ENCODE measurements at places on chromosomes 2 and 18.

DNA sequence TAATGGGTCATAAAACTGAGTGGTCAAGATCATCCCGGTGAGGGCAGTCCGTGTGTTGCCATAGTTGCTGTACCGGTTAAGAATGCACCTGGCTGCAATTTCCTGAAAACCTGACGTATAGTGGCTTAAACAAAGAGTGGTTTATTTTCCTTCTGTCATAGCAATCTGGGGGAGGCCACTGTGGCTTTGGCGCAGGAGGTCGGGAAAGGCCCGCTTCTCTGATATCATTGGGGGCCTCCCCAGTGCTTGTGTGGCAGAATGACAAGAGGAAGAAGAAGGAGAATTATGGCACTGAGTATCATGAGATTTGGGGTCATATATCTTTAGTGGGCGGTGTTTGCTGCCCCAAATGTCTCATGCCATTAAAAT lies 4.4 kb downstream of the C2orf92 start:
- DNase-seq: peak; percentile 39

DNA sequence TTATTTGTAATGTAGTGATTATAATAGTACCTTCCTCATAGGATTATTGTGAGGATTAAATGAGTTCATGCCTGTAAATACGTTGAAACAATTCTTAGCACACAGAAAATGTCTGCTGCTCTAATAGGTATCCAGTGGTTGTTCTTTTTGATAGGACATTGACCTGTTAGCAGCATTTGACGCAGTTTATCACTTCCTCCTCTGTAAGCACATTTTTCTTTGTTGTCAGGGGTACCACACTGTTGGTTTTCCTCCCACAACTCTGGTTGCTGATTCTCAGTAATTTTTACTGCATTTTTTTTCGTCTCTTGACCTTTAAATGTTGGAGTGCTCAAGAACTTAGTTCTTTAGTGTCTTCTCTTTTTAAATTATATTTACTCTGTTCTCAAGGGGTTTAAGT lies 15.4 kb downstream of the PPM1B start:
- DNase-seq: peak; percentile 62

DNA sequence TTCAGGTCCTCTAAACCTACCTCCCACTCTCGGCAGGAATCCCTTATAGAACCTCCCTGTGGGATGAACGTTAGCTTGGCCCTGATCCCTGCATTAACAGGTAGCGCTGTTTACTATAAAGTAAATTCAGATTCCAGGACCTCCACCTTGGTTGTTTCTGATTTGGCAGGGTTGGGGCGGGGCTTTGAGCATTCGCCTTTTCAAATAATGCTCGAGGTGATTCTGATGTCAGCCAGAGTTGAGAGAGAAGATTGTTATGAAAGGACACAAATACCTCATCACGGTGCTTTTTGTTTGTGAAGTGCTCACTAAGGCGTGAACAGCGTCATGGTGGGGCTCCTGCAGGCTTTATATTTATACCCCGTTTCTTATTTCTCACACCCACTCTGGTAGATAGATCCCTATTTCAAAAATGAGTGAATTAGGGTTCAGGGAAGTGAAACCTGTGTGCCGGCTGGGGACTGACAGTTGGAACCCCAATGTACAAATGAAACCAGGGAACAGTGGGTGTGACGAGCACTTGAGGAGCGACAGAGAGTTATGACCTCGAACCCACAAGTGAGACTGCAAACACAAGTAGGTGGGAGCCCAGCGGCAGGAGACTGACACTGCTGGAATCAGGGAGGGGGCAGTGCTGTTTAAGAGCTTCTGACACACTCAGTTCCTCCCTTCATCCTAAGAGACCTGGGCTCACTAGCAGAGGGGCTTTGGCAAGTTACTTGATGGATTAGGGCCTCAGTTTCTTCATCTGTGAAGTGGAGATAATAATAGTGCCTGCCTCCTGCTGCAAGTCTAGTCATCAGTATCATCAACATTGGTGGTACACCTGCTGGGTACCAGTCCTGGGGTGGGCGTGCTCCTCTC lies 14.2 kb upstream of the CXCR4 start:
- peak; percentile 37 for DNase-seq

GRCh38 chr2:234444893-234445292 lies 52.0 kb downstream of the ARL4C start:
- DNase-seq: peak; percentile 58

DNA sequence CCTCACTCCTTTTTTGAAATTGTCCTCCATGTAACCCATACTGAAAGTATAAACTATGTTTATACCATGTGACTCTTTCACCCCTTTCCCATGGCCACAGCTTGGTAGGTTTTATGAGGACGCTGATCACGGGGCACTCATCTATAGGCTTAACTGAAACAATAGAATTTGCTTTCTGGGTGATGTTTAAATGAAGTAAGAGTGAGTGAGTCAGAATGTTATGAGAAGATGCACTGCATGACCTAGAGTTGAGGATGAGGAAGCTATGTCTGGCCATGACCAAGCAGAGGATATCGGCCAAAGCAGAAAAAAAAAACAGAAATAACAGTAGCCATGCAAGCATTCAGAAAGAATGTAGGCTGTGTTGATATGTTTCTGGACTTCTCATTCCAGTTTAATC lies 34.9 kb downstream of the SCN1A start:
- DNase-seq: no peak

- peak; percentile 44 for DNase-seq
These were observed 136.2 kb downstream of the WDSUB1 start for GRCh38 chr2:159150280-159150746.

DNA sequence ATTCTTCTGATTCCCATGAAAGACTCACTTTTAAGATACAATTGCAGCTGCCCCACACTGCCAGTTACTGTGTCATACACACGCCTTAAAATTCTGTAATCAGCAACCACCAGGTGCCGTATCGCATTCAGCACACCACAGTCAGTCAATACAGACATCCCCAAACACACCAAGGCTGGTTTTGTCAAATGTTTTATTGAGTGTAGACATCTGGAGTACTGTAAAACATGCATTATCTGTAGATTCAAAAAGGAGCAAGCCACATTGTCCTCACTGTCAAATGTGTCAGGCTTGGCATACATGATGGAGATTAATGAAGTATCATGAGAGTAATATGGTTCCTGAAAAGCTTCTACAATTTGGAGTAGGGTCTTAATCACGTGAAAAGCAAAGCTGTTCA lies 109.7 kb upstream of the SP3 start:
- peak; percentile 66 for DNase-seq

GRCh38 chr2:222993920-222994650 lies 57.9 kb upstream of the KCNE4 start:
- no peak for DNase-seq

DNA sequence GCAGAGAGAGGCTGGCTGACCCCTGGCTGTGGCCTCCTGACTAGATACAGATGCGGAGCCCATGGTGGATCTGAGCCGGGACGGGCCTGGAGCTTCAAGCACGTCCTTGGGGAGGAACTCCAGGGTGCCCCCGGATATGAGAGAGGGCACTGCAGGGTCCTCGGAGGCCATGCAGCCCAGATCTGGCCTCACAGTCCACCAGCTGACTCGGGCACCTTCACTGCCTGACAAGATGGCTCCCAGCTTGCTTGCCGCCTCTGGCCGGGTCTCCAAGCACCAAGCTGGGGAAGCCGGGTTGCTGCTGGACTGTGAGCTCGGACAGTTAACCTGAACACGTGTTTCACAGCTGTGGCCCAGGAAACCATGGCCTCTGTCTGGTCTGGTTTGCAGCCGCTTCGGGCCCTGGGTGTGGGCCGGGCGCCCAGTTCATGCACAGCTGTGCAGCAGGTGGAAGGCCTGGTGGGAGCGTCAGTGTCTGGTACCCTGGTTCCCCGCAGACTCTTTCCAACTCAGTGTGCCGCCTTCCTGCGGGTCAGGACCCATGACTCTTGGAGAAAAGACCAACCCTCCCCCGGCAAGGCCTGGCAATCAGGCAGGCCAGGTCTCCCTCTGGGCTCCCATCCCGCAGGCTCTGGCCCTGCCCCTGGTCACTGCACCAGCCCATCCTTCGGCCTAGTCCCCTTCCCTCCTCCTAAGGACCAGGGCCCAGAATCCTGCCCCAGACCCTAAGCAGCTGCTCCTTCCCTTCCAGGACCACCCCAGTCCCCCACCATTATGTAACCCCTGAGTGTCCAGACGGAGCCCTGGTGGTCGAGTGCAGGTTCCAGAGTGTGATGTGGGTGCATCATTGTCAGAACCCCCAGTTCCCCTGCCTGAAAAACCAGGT lies 74.6 kb upstream of the OTOS start:
- DNase-seq: no peak

GRCh38 chr2:64525317-64525613 lies 1.1 kb downstream of the AFTPH start:
- peak; percentile 72 for DNase-seq

DNA sequence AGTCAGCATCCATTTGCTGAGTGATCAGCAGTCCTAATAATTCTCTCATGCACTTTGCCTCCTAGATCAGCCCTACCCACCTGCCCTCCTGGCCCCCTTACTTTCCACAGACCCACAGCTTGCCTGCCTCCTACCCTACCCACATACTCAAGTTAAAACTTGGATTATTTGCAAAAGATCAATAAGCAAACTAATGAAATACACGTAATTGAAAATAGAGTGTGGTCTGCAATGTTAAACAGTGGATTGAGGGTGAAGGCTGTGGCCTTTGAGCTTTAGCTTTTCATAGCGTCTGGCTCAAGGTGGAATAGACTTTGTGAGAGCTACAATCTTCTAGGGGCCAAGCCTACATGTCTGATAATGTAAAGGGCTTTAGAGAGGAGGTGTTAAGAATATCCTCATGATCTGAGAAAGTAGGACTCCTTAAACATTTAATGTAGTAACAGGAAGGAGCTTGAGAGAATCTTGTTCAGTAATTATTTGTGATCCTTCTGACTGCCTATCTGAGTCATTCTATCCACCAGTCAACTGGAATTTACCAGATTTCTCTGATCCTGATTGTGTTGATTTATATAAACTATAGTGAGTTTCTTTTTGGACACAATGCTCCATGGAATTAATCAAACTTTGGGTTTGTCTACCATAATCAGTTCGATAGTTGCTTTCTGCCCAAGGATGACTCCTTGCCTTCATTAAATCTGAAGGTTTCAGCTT lies 310.0 kb downstream of the HRH4 start:
- no peak for DNase-seq

GRCh38 chr2:134135793-134136192 lies 118.1 kb upstream of the MGAT5 start:
- no peak for DNase-seq

GRCh38 chr2:71783215-71783614 lies 329.9 kb downstream of the DYSF start:
- DNase-seq: no peak

GRCh38 chr2:239870276-239870675 lies 154.9 kb downstream of the NDUFA10 start:
- no peak for DNase-seq

DNA sequence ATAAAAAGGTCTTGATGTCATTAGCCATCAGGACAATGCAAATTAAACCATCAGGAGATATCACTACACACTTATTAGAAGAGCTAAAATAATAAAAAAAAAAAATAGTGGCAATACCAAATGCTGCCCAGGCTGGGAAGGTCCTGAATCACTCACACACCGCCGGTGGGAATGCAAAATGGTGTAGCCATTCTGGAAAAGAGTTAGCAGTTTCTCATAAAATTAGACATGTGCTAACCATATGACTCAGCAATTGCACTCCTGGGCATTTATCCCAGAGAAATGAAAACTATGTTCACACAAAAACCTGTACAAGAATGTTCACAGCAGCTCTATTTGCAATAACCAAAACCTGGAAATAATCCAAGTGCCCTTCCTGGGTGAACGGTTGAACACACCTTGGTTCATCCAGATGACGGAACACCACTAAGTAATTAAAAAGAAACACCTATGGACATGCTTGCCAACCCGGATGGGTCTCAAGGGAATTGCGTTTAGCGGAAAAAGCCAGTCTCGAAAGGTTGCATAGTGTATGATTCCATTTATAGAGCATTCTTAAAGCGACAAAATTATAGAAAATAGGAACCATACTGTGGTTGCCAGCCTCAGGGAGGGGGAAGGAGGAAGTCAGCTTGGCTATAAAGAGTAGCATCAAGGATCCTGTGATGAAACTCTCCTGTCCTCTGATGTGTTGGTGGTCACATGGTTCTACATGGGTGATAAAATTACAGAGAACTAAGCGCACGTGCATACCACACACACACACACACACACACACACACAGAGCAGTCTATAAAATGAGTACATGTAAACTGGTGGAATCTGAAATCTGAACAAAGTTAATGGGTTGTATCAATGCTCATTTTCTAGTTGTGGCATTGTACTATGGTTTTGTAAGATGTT lies 4.6 kb downstream of the MBP start:
- DNase-seq: peak; percentile 92

DNA sequence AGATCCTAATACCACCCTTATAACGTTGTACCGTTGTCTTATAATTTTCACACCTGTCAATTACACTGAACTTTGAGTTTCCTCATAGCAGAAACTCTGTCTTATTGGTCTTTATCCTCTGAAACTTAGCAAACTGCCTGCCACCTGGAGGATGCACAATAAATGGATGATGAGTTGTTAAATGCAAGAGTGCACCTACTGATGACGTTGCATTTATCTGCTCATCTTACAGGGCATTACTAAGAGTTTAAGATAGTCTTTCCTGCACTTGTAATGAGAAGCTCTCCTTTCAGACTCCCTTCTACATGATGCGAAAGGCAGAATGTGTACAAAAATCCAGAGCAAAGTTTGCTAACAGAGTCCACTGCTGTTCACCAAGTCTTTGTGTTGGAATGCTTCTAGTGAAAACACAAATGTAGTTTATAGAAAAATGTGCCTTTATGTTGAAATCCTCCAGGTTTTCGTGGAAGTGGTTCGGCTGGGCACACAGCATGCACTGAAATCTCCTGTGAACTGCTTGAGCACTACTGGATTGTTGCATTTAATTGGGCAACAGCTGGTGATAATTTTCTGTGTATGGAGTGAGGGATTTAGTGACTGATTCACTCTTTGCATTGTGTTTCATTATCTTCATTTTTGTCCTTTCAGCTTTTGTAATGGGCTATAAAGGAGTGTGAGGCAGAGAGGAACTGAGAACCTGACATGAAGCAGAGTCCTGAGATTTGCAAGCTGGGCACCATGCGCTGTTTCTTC lies 665.8 kb upstream of the ID2 start:
- no peak for DNase-seq

DNA sequence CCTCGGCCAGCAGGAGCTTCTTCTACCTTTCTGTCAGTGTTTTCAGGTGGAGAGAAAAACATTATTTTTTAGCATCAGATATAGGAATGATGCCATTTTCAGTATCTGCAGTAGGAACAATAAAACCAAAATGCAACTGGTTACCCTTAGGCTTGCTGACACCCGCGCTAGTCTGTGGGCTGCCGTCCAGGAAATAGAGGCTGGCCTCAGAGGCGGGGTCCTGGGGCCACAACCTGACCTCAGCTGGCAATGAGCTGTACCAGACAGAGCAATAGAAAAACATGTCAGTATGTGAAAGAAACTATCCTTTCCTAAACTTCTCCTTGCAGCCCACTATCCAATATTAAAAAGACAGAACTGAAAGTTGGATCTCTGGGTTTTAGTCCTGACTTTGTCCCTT lies 4.6 kb upstream of the ST6GAL2 start:
- DNase-seq: peak; percentile 73

GRCh38 chr2:231161877-231162329 lies 36.5 kb upstream of the ARMC9 start:
- no peak for DNase-seq
